ENCODE measurements at places on chromosomes 4 and X.
A peak's percentile ranks its signal among the peaks of the same experiment; 100 is the strongest.

DNA sequence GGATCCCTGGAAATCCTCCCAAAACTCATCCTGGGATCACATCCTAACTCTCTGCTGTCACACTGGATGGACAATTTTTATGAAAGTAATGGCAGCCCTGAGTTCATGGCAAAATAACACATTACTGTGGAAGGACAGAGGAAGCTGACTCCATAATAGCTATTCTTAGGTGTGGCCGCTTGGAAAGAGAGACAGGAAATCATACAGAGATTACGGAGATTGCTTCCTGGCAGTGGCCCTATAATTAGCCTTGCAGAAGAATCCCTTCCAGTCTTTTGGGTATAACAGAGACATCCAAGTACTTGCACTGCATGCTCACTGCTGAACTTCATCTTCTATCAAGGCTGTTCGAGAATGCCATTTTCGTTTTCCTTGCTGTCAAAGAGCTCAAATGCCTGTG, 133.1 kb upstream of the VCX start:
- DNase-seq, result no peak

- DNase-seq, result no peak
Measured at GRCh38 chrX:8672176-8672575, 59.8 kb downstream of the ANOS1 start.

DNA sequence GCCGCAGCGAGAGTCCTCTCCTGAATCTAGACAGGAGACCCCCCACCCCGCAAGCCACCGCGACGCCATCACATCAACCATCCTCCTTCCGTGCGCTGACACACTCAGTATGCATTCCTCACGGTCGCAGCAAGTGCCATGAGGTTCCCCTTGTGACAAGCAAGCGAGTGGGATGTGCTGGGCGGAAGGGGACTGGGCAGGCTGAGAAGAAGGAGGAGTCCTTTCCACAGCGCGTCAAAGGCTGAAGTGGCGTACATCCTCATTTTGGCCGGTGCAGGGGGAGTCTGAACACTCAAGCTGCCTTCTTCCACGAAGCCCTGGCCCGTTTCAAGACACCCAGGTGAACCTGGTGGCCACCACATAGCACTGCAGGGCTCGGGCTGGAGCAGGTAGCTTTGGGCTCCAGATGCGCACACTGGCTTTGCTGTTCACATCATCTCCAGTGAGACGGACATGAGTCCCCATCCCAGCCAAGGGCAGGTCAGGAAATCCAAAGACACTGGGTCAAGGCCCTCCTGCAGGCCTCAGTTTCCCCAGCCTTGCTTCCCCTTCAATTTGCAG, 30.4 kb downstream of the CCNQ start:
- DNase-seq, result no peak

DNA sequence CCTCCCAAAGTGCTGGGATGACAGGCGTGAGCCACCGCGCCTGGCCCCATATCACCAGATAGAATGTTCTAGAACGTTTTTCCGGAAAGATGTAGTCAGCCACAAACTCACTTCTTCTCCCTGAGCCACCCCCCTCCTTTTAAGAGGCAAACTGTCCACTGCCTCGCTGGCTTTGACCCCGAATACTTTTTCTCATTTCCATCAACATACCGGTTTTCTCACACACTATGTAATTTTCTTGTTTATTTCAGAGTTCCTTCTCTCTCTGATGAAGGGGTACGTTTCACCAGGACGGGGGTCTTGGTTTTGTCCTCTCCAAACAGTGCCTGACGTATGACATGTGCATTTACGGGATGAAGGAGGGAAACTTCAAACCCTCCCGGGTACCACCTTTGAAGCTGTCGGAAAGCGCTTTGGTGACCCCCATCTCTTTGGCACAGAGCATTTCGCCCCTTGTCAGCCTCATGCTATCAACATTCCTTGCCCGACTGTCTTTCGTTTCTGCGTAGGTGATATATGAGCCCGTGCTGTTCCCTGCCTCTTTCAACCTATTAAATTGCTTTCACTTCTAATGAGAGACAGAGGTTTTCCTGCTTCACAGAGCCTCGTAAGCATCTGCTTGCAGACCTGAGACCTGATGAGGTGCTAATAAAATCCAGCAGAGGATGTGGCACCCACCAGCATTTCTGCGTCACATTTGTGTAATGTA, 73.8 kb downstream of the CRLF2 start:
- no peak for DNase-seq

- DNase-seq, result no peak
Measured at GRCh38 chr4:172124656-172125308, 311.6 kb downstream of the GALNTL6 start.

DNA sequence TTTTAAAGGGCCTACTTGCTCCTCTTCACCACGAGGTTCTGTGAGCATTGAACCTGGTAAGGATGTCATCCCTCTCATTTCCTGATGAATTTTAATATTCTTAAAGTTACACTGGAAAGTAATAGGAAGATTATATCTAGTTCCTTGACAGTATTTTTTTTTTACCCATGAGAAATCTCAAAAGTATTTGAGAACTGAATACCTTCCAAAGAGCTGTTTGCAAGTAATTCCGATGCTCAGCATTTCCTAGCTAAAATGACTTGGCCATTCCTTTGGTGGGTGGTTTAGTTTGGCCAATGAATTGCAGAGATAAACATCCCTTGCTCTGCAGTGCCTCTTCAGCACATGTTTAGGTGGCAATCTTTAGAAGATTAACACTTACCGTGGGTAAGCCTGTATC, 110.2 kb upstream of the WDR1 start:
- no peak for DNase-seq

DNA sequence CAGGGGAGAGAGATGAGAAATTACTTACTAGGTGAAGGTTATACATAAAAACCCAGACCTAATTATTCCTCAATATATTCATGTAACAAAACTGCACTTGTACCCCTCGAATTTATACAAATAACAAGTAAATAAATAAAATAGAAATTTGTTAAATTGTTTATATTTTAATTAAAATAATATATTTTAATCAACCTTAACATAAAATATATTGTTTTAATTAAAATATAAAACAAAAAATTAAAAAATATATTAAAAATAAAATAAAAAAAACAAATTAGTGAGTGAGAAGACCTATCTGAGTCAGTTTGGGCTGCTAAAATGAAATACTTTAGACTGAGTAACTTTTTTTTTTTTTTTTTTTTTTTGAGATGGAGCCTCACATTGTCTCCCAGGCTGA, 87.4 kb upstream of the PCDH7 start:
- no peak for DNase-seq

DNA sequence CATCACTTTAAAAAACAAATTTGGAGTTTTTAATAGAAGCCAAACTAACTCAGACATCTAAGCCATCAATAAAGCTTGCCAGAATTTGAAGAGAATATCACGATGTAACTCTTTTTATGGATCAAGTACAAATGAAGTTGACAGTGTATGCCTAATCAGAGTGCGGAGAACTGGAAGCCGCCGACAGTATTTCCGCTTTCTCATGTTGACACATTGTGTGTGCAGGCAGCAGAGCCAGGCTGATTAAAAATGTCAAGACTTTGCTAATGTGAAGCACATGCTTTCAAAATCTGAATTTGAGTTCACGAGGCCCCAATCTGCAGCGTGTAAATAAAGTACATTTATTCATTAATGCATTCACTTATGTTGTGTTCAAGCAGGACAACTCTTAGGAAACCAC, 161.2 kb downstream of the TENM3 start:
- DNase-seq, result no peak

DNA sequence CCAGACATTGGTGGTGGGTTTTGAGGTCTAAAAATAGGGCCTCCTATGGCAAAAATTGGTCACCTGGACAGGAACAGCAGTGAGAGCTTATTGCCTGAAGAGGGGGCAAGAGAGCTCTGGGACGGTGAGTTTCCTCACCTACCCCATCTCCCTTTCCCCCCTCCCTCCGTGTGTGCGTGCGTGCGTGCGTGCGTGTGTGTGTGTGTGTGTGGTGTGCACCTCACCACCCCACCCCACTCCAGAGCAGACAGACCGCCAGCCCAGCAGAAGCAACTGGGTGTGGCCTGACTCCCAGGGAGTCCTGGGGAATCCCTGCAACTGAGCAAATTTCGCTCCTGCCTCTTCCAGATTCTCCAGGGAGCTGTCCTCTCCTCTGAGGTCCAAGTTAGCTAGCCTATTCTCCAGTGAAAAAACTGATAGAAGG, 44.7 kb downstream of the PRPS1 start:
- peak; percentile 48 for DNase-seq
